ENCODE measurements at places on chromosomes 3 and 15.

GRCh38 chr15:83854950-83855707 is 201.2 kb downstream of the ADAMTSL3 start:
- no peak for DNase-seq

DNA sequence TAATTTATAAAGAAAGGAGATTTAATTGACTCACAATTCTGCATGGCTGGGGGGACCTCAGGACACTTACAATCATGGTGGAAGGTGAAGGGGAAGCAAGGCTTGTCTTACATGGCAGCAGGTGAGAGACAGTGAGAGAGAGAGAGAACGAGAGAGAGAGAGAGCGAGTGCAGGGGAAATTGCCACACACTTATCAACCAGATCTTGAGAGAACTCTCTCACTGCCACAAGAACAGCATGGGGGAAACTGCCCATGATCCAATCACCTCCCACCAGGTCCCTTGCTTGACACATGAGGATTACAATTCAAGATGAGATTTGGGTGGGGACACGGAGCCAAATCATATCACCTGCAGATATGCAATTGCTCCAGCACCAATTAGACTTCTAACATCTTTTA is 7.1 kb upstream of the RPL39L start:
- no peak for DNase-seq

GRCh38 chr3:132342183-132342582 is 25.0 kb downstream of the ACP3 start:
- no peak for DNase-seq

DNA sequence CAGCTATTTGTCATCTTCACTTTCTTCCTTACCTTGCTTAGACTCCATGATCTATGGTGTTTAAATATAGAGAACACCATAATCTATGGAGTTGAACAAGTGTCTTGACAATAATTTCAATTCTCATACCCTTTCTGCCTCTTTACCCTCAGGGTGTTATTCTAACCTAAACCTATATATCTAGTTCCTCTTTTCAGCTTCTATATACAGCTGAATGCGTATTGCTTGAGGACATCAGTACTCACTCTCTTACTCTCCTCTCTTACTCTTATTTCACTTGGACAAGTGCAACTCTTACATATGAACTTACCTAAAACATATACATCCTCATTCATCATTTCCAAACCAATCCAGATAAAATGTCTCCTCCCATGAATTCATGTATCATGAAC is 187.1 kb downstream of the RAP2B start:
- no peak for DNase-seq

- no peak for DNase-seq
Measured at GRCh38 chr15:39498629-39499028, 82.2 kb upstream of the THBS1 start.

DNA sequence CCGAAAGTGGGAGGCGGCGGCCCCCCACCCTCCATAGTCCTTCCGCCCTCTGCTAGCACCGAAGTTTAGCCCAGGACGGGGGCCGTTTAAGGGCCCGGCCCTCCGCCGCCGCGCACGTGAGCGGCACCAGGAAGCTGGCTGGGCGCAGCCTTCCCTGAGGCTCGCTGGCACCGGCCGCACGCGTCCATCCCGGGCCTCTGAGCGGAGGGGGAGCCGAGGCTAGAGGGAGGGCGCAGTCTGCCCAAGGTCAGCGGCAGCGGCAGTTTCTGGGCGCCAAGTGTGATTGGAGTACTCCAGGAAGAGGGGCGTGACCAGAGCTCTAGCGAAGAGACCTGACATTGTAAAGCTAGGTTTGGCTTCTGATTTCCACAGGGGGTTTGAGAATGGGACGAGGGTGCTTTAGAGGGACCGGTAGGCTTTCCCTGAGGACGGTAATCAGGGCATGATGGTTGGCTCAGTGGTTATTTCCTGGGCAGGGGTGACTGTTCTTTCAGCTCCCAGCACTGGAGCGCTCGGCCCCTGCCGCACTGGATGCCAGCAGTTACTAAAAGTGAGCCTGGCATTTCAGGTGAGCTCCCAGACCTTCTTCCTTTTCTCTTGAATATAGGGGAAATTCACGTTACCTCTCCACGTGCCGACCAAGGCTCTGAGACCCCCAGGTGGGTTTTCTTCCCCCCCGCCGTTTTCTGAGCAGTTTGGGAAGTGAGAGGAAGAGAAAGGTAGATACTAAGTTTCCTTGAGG is 853 bp downstream of the TEX264 start:
- no peak for DNase-seq

GRCh38 chr3:59480486-59480995 is 430.7 kb upstream of the CFAP20DC start:
- no peak for DNase-seq

- no peak for DNase-seq
Measured at GRCh38 chr15:35484231-35484945, 61.6 kb downstream of the DPH6 start.

DNA sequence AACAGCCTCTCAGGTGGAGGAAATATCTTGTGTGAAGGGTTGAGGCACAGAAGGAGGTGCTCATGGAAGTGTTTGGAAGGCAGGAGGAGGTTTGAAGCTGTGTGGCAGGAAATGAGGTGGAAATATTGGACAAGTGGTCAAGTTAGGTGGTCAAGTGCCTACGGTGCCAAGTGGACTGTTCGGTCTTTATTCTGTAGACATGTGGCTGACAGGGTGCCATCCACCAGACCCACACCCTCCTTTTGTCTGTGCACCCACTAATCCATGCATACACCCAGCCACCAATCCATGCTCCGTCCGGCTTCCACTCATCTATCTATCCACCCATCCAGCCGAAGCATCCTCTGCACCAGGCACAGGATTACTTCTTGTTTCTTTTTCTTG is 2.2 kb downstream of the SLC6A20 start:
- no peak for DNase-seq

- no peak for DNase-seq
Measured at GRCh38 chr15:87604857-87605446, 651.6 kb downstream of the NTRK3 start.

DNA sequence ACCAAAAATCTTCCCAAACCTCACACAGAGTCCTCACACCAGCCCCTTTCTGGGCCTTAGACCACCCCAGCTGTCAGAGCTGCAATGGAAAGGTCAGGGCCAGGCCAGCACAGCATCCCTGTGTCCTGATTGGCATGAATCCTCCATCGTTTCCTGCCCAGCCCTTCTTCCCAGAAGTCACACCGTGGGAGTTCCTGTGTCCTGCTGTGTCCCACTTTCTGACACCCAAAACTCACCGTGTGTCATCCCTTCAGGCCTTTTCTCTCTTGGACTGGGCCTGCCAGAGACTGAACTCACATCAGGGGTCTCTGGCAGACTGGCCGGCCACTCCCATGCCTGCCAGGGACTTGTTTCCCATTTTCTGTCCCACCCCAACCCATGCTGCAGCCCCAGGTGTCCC is 32.5 kb upstream of the CHRNB4 start:
- DNase-seq: no peak

DNA sequence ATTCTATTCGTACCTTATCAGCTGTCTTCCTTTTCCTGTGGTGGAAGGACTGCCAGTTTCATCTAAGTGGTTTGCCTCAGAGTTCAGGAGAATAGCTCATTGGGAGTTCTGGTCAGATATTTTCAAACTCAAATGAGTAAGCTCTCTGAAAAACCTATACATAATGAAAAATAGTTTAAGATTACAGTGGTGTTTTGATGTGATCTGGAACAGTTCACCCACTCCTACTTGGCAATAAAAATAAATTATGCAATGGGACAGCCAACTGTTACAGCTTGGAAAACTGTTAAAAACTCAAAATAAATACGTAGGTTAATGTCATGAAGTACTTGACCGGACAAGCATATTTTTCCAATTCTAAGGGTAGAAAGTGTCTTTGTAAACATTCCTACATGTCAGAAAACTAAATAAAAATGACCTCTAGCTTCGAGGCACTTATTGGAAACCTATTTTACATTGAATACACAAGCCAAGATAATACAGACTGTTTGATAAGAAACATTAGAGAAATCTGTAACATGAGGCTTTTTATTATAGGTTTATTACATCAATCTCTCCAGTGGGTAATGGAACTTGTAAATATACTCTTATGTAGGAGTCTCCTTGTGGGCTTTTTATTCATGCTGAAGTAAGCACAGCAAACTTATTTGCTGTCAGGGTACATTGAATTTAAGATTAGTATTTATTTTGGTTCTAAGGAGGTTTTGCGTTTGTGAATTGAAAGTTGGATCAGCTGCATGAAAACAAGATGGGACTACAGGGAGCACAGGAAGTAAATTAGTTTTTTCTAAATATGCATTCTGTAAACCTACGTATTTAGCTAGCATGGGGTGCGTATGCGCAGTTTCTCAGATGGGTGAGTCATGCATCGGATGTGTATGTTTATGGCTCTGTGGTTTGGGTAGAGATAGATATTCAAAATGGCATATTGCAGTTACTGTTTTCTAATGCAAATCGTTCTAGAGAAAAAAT is 453.1 kb downstream of the IL5RA start:
- no peak for DNase-seq

DNA sequence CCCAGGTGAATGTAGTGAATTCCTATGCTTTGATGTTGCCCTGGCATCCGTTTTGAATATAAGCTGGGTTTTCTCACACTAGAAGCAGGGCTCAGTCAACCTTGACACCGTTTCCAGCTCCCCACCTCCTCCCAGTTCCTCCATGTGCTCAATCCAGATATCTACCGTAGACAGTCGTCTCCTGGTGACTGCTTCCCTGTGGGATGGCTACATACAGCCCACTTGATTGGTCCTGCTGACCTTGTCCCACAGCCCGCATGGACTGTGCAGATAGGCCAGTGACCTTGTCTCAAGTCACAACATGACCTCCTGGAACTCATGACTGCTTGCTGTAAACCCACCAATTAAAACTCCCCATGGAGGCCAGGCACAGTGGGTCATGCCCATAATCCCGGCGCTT is 8.1 kb downstream of the SEMA7A start:
- DNase-seq: no peak

DNA sequence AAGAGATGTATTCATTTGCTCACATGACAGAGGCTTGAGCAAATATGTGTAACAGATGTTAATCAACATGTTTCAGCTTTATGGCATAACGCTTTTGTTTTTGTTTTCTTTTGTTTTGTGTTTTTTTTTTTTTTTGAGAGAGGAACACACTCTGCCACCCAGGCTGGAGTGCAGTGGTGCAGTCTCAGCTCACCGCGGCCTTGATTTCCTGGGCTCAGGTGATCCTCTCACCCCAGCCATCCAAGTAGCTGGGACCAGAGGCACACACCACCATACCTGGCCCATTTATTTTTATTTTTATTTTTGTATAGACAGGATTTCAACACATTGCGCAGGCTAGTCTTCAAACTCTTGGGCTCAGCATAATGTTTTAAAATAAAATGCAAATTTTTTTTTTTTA is 1504.4 kb upstream of the CADM2 start:
- no peak for DNase-seq

DNA sequence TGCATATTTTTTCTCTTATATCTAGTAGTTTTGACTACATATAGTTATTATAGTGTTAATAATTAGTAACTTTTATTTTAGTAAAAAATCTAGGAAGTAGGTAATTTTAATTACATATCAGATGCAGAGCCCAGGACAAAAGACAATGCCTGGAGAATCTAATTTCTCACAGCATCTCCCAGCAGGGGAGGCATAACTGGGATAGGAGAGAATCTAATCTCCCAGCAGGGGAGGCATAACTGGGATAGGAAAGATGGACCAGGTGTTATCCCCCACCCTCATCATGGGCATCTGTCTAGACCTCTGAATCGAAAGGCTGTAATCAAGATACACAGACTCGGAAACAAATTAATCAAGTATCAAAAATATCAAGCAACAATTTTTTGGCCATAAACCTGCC is 58.2 kb downstream of the OSTN start:
- DNase-seq: no peak

- no peak for DNase-seq
Measured at GRCh38 chr3:59115364-59116232, 65.8 kb upstream of the CFAP20DC start.

GRCh38 chr3:134350861-134351311 is 23.4 kb downstream of the AMOTL2 start:
- no peak for DNase-seq

DNA sequence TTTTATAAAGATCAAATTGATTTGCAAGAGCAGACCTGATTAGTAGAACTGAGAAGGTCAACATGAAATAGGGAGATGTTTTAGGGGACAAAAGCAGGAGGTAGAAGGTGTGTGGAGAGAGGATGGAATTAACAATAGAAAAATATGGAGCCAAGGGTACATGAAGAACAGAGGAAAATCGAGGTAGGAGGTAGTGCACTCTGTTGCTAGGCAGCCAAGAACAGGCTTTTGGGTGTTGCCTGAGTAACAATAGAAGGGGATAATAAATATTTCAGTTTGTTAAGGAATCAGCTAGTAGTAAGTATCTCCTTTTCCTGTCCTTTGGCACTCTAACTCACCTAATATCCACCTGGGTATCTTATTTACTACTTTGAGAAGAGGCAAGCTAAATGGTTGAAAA is 9.2 kb downstream of the SPESP1 start:
- no peak for DNase-seq

DNA sequence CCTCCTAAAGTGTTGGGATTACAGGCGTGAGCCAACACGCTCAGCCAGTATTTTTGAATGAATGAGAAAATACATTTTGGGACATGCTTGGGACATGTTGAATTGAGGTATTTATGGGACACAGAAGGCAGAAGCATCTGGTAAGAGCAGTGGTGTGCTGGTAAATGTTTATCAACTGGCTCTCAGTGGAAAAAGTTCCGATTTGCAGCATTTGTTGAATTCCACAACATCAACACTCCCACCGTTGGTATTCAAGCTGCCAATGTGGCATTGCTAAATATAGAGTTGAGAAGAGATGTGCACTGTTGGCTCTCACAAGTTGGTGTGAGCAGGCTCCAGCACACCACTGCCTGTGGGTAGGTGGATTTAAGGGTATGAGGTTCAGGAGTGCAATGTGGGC is 35.8 kb upstream of the LRRFIP2 start:
- DNase-seq: no peak

DNA sequence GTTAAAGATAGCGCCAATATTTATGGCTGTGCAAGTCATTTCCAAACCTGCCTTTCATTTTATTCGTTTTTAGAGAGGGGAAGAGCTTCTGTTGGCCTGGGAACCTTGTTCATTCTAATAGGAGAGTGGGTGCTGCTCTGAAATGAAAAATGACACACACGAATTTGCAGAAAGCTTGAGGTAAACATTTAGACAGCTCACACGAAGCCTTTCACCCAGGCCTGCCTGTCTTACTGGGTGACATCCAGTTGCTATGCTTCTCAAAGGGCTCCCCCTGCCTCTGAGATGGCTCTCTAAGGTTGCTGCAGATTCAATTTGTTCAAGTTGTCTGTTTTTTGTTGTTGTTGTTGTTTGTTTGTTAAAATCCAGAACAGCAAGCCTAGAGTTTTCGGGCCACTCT is 18.2 kb downstream of the PEX5L start:
- no peak for DNase-seq

GRCh38 chr3:116444819-116445310 is 422 bp downstream of the LSAMP start:
- no peak for DNase-seq

DNA sequence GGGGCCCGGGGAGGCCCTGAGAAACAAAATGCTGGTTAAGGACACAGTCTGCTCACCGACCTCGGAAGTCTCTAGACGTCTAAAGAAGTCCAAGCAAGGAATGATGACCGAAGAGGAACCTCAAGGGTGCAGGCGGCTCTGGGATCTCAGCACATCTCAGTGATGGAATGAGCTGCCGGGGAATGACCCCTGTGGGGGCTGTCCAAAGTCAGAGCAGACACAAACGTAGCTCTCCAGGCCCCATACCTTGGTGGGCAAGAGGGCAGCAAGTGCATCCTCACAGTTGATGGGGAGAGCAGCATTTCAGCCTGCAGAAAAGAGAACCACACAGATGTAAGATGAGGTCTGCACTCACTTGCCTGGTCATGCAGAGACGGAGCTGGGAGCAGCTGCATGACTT is 129.1 kb downstream of the IGF1R start:
- no peak for DNase-seq
